ENCODE measurements at places on chromosomes 7 and 10.
A peak's percentile ranks its signal among the peaks of the same experiment; 100 is the strongest.

DNA sequence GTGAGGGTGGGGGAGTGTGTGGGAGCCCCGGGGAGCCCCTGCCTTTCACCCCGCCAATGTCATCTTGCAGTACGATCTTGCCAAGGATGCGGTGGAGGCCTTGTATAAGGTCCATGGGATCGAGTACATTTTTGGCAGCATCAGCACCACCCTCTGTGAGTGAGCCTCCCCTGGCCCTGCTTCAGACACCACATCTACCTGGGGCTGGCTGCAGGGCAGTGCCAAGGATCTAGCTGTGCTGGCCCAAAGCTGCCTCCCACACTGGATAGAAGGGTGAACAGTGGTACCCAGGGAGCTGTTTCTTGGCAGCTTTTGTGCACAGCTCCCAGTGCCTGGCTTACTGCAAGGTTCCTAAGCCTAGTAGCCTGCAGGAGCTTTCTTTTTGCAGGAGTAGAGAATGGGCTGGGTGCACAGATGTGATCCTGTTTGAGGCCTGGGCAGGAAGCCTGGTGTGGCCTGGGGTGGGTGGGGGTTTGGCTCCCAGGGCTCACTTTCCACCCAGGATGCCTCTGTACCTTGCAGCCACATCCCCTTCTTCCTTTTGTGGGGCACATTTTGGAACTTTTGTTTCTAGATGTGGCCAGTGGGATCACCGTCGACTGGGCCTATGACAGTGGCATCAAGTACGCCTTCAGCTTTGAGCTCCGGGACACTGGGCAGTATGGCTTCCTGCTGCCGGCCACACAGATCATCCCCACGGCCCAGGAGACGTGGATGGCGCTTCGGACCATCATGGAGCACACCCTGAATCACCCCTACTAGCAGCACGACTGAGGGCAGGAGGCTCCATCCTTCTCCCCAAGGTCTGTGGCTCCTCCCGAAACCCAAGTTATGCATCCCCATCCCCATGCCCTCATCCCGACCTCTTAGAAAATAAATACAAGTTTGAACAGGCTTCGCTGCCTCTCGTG lies 12.2 kb upstream of the CPA1 start:
- DNase-seq, result no peak

DNA sequence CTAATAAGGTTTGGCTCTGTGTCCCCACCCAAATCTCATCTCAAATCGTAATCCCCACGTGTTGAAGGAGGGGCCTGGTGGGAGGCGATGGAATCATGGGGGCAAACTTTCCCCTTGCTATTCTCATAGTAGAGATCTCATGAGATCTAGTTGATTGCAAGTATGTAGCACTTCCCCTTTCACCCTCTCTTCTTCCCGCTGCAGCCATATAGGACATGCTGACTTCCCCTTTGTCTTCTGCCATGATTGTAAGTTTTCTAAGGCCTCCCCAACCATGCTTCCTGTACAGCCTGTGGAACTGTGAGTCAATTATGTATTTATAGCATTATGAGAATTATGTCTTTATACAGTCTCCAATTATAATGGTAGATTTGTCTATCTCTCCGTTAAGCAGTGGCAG lies 594.5 kb downstream of the ACTR3B start:
- DNase-seq, result no peak

DNA sequence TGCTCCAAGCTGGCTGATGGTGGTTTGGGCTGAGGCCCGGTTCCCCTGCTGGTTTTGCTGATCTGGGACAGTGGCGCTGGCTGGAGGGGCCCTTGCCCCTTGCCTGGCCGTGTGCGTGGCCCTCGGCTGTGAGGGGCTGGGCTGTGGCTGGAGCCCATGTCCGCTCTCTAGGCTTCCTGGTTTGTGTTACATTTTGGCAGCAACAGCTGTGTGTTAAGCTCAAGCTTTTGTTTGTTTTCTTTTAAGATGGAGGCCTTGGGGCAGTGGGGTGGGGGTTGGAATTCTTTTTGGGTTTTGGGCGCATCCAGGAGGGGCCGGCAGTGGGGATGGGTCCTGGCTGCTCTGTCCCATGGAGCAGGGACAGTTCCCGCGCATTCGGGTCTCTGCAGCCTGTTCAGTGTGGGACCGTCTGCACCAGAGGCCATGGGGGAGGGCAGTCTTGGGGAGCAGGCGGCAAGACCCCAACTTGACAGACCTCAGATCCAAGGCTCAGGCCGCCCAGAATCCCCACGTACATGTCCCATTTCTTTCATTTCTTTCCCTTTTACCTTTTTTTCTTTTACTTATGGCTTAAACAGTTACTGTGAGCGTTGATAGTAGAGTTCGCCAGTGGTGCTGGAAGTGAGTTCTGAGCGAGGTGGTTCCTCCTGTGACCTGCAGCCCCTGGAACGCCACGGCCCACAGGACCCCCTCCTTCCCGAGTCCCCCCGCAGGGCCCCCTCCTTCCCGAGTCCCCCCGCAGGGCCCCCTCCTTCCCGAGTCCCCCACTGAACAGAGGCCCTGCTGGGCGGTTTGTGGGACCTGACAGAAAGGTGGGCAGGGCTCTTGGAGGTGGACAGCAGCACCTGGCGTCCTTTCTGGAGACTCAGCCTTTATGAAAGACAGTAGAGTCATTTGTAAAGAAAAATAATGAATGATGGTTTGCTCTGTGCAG lies 75.3 kb downstream of the INPP5A start:
- DNase-seq, result no peak

DNA sequence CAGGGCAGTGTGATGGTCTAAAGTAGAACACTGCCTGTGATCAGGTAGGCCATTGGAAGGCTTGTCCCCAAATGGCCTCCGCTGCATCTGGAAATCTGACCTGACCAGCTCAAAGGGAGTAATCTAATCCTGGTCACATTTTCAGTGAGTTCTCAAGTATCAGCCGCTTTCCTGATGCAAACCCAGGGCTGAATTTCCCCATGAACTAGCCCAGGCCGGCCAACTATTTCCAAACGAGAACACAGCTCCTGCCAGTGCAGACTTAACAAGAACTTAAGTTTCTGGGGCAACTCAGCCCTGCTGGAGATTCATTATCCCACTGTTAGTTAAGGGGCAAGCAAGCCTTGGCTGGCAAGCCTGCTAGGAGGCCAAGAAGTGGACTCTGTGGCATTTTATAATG lies 59.6 kb upstream of the FAM180A start:
- no peak for DNase-seq

DNA sequence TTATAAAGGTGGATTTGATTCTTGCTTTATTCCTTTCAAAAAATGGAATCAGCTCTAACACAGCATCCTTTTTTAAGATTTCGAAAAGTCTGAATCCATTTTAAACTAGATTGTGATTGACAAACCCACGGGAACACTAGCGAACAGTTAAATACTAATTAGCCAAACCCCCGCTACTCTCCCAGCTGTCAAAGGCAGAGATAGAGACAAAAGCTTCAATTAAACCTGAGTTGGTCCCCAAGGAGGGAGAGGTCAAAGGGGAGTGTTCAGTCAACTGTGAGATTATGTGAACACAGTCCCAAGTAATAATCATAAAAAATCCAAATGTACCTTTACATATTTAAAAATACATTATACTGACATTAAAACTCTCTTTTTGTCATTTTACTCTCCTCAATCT lies 65.7 kb upstream of the TBX20 start:
- no peak for DNase-seq

DNA sequence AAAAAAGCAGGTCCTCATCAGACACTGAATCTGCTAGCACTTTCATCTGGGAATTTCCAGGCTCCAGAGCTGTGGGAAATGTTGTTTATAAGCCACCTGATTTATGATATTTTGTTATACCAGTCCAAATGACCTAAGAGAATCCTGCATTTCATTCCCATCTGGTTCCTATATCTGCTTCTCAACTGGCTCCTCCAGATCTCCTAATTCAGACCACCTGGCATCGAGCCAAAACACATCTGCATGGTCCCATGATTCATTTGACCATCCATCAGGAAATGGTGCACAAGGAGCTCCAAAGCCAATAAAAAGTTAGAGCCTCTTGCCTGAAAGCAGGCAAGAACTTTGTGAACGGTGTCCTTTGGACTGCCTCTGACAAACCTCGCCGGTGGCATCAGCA lies 108.9 kb downstream of the IPMK start:
- DNase-seq, result peak; percentile 59

All from astrocyte (in vitro differentiated cells and primary cell).